ENCODE measurements at places on chromosomes 4 and X.

DNA sequence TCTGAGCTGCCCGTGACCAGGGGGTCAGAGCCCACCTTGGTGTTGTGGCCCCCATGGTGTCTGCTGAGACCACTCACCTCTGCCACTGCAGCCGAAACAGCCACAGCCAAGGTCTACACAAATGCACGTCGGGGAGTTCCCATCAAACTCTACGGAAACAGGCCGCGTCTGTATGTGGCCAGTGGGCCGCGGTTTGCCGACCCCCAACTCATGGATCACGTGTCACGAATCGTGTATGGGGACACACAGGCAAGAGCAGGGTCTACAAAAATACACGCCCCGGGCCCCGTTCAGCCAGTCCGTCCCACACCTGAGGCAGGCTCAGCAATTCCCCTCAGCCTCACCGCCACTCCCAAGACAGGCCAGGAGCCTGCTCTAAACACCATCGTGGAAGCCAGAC, 53.8 kb downstream of the FAM53A start:
- DNase-seq, result no peak

GRCh38 chr4:19187096-19187495, 1064.6 kb upstream of the SLIT2 start:
- DNase-seq, result no peak

GRCh38 chr4:83548151-83548905, 12.4 kb downstream of the GPAT3 start:
- peak; percentile 96 for DNase-seq

GRCh38 chr4:152456609-152457008, 79.3 kb downstream of the FBXW7 start:
- DNase-seq, result no peak

DNA sequence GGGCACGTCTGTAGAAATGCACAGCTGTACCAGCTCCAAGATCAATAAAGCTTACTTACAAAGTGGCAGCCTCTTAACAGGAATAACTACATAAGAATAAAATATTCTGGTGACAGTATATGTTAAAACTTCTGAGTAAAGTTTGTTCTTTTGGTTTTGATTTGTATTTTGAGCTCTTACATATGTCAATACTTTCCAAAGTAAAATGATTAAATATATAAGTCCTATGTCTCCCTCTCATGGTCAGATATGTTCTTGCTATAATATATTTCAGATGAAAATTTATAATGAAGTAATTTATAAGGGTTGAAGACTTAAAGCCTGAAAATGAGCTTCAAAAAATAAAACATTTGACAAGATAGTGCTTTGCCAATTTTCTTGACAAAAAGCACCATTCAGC, 254.4 kb downstream of the NPFFR2 start:
- peak; percentile 45 for DNase-seq

GRCh38 chrX:7132335-7133049, 15.0 kb upstream of the STS start:
- peak; percentile 66 for DNase-seq

GRCh38 chr4:118586357-118586790, 98.8 kb upstream of the METTL14 start:
- no peak for DNase-seq

GRCh38 chr4:54152846-54153600, 53.1 kb downstream of the GSX2 start:
- no peak for DNase-seq

DNA sequence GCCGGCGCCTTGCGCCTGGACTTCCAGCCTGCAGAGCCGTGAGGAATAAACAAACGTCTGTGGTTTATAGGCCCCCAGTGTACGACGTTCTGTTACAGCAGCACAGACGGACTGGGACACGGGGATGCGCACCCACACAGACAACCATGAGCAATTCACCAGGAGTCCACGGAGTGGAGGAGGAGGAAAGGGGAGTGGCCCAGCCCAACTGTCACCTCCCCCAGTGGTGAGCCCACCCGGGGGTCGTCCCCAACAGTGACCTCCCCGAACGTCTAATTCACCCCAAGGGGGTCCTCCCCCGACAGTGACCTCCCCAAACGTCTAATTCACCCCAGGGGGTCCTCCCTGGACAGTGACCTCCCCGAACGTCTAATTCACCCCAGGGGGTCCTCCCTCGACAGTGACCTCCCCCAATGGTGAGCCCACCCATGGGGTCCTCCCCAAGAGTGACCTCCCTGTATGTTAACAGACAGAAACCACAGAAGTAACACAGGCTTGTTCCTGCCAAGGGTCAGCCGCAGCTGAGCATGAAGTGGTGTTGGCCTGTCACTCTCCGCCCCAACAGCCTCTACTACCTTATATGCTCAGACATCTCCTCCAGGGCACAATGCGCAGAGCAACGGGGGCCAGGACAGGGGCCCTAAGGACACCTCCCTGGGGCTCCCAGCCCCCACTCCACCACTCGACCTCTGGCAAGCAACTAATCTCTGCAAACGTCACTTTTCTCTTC, 6.2 kb downstream of the GAK start:
- DNase-seq, result no peak

GRCh38 chr4:17511509-17511949, 361 bp downstream of the QDPR start:
- DNase-seq, result peak; percentile 83

GRCh38 chrX:79138658-79139241, 5.7 kb upstream of the GPR174 start:
- DNase-seq, result peak; percentile 94

DNA sequence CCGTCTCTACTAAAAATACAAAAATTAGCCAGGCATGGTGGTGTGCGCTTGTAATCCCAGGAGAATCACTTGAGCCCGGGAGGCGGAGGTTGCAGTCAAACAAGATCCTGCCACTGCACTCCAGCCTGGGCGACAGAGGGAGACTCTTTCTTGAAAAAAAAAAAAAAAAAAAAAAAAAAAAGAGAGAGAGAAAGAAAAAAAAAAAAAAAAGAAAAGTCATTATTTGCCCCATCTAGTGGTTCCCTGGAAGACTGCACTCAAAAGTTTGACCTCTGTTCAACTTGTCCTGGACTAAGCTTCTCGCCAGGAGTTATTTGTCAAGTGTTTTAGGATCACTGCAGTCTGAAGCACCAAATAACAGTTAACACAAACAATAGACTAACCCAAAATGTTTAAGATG, 45.3 kb upstream of the KCTD8 start:
- peak; percentile 42 for DNase-seq

DNA sequence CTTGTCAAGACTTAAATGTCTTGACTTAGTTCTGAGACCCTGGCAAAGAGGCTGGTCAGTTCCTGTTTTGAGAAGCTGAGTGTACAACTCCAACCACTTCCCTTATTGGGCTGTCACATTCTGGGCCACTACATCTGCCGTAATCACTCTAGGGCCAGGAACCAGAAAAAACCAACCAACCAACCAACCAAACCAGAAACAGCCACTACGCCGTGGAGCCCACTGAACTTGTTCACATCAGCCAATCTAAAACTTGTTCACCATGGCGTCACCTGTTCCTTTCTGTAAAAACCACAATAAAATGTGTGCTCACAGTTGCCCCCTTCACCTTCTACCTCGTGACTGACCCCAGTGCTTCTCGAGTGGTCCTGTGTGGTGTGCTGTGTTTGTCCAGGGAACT, 107.3 kb downstream of the JADE1 start:
- peak; percentile 92 for DNase-seq

DNA sequence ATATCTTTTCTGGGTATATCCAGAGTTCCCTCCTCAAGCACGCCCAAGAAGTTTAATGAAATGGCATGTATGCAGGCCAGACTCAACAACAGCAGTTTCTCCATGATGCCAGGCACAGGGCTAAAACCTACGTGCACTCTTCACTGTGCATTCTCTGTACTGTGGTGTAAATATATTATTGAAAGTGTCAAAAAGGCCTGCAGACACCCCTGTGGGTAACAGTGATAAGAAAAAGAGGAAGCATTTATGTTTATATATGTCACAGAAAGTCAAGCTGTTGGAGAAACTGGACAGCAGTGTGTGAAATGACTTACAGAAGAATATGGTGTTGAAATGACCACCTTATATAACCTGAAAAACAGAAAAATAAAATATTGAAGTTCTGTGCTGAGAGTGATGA, 29.6 kb upstream of the DCAF8L1 start:
- DNase-seq, result peak; percentile 79

DNA sequence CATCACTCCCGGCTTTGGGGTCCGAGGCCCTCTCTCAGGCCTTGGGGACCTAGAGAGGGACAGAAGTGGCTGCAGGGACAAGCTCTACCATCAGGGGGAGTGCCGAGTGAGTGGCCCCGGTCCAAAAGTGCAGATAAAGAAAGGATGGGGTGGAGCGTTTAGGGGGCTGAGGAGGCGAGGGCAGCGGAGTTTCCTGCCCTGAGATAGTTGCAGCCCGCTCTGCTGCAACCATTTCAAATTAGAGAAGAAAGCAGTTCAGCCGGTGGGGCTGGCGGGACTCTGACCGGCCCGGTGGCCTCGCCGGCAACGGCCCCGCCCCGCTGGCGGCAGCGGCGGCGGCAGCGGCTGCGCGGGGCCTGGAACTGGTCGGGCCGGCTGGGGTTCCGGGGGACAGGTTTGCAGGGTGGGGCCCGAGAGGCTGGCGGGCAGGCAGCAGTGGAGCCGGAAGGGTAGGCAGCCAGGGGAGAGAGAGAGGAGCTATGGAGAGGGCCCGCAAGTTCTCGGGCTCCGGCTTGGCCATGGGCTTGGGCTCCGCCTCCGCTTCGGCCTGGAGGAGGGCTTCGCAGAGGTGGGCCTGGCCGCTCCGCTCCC, 7.6 kb downstream of the DLG3 start:
- DNase-seq, result peak; percentile 78

- DNase-seq, result no peak
Measured at GRCh38 chrX:86104526-86104925, 43.7 kb upstream of the DACH2 start.

- DNase-seq, result peak; percentile 93
Measured at GRCh38 chr4:4333265-4333706, 43.2 kb downstream of the ZBTB49 start.

DNA sequence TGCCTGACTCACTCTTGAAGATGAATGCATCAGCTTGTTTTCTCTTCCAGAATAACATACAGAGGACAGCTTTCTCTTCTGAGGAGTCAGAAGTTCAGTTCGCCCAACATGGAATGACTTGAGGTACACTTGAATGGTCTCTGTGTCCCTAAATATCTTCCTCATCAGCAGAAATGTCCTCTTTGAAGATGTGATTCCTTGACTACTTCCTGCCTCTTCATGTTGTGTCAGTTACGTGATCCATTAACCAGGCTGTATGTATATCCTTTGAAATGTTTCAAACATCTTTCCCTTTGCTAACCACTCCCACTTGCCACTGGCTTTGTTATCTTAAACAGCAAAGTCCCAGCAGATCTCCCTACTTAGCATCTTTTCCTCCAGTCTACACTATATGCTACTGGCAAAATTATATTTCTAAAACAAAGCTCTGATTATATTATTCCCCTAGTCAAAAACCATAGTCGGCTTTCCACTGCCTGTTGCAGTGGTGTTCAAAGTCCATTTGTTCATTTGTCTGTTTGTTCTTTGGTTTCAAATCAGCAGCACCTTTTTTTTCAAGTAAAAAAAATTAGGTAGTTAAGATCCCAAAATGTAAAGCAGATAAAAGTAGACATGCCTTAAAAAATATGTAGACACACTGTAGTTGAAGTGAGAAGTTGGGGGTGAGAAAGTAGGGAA, 82.1 kb upstream of the PAK3 start:
- DNase-seq, result no peak

GRCh38 chr4:954211-955020, 19.0 kb downstream of the DGKQ start:
- DNase-seq, result no peak

DNA sequence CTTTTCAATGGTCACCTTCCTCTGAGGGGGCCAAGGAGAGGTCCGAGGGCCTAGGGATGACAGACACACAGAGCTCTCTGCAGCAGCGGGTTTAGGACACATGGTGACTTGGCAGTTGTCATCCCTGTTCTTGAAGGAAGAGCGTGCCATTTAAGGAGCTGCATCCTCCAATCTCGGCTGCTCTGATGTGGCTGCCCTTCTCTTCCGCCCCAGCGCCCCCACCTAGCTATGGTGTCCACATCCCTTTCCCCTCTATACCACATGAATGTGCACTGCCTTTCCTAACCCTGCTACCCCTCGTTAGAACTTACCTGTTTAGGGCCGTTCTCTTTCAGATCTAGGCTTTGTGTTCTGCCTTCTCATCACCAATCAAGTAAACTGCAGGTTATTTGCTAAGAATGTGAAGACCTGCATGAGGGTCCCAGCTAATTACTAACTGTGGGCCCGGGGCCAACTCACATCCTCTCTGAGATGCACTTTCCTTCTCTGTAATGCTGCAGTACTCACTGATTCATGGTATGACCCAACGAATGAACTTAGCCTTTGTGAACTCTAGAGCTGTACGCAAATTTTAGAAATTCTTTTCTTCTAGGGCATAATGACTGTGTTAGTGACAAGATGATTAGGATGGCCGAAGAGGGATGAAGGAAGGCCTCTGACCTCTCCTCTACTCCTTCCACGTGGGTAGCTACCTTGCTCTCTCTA, 38.2 kb downstream of the CHST7 start:
- no peak for DNase-seq

DNA sequence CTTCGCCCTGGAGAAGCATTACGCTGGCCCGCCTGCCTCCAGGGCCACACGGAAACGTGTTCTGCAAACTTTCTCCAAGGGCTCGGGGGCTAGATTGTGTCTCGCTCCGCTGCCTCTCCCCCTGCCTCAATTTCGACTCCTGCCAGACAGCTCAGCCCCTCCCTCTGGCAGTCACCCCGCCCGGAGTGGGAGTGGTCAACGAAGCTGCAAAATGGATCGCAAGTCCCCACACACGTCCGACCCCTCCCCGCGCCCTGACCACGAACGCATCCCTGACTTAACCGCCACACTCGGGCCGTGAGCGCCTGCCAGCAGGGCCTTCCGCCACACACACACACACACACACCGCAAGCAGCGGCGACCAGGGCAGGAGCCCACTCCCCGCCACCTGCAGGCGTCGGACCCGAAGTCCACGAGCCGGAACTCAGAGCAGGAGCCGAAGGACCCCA, 47.0 kb upstream of the NKAP start:
- DNase-seq, result no peak

- no peak for DNase-seq
Measured at GRCh38 chr4:139844459-139845036, 178.9 kb downstream of the MGST2 start.

DNA sequence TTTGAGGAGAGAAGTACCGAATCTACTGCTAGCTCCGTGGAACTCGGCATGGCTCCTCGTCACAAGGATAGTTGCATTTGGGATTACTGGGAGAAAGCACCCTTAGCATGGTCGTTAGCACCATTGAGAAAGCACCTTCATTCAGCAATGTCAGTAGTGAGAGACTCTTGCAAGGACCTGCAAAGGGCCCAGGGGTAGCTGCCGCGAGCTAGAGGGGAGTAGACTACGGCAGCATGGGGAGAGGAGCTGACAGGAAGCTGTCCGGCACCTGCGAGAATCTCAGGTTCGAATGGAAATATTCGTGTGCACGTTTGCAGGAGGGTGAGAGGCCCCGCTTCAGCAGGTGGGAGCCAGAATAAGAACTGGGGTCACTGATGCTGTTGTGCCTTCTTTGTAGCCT, 20.2 kb downstream of the TLR10 start:
- DNase-seq, result no peak

DNA sequence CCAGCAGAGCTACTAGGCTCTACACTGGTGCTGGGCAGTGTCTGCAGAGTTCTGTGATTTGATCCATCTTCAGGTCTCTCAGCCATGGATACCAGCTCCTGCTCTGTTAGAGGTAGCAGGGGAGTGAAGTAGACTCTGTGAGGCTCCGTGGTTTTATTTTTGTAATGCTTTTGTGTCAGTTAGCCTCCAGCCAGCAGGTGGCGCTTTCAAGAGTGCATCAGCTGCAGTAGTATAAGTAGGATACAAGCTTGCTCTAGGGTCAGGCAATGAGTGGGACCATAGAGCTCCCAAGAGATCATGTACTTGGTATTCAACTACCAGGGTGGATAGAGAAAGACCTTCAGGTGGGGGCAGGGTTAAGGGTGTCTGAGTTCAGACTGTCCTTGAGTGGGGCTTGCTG, 362.5 kb upstream of the TRAM1L1 start:
- DNase-seq, result peak; percentile 42

Data from hematopoietic multipotent progenitor cell treated with erythropoietin and hydrocortisone succinate and interleukin-3 and kit ligand, for 4 days (in vitro differentiated cells).